ENCODE measurements at places on chromosomes 1 and 21.
A peak's percentile ranks its signal among the peaks of the same experiment; 100 is the strongest.

DNA sequence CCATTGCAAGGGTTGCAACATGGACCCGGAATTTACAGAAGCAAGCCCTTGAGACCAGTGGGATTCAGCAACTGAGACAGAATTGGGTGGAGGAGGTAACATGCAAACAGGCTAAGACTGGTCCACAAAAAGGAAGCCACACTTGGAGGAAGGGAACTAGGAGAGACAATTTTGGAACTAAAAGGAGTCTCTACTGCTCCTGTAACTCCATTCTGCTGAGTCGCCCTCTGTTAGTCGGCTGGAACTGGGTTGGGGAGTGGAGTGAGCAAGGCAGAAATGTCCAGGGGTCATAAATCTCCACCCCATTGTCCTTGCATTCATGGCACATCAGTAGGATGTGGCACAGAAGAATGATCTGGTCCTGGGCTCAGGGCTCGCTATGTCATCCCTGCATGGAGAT lies 5.1 kb downstream of the LAMB3 start:
- DNase-seq = peak; percentile 32

GRCh38 chr21:34743831-34744230 lies 75.0 kb downstream of the CLIC6 start:
- DNase-seq = no peak

GRCh38 chr1:18778437-18778836 lies 81.0 kb downstream of the TAS1R2 start:
- no peak for DNase-seq

DNA sequence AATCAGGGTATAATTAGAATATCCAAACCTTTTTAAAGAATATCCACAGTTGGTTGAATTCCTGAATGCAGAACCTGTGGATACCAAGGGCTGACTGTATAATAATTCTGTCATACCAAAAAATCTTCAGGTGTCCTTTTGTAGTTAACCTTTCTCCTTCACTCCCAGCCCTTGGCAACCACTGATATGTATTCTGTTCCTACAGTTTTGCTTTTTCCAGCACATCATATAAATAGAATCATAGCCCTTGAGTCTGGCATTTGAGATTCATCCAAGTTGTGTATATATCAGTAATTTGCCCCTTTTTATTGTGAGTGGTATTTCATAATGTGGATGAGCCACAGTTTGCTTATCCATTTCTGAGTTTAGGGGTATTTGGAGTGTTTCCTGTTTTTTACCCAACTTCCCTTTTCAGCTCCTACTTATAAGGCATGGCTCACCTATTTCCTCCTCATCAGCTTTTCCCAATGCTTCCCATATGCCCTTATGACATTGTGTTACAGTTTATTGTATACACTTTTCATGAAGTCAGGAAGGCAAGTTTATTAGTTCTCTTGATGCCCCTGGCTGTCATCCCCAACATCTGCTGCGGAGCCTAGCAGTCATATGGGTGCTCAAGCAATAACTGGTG lies 35.0 kb upstream of the AGO1 start:
- DNase-seq = no peak

DNA sequence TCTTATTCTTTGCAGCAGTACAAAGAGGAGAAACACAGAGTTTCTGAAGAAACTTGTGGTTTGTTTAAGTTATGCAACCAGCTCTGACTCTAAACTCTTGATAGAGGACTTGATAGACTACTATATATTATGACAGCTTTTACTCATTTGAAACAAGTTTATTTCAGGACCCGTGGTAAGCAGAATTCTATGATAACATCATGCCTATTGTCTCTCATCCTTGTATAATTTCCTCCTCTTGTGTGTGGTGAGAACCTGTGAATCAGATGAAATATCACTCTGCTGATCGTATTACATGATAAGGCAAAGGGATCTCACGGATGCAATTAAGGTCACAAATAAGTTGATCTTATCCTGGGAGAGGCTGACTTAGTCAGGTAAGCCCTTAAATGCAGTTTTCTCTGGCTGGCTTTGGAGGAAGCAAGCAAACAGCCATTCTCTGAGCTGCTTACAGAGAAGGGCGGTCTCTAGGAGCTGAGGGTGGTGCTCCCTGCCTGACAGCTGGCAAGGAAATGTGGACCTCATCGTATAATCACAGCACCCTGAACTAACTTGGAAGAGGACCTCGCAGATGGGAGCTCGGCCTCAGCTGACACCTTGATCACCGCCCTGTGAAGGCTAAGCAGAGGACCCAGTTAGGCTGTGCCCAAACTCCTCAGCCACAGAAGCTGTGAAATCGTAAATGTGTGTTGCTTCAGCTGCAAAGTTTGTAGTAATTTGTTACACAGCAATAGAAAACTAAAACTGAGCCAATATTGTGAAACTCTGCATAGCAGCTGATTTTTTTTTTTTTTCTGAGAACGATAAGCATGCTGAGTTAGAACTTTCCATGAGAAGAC lies 151.1 kb upstream of the DPT start:
- no peak for DNase-seq

- DNase-seq = no peak
Observed at GRCh38 chr1:87426463-87427249, 98.0 kb downstream of the LMO4 start.
